ENCODE measurements at places on chromosomes 7 and 10.
A peak's percentile ranks its signal among the peaks of the same experiment; 100 is the strongest.

GRCh38 chr10:89302625-89303024, 779 bp downstream of the IFIT2 start:
- DNase-seq: no peak

GRCh38 chr10:76119515-76119914, 688.1 kb downstream of the LRMDA start:
- DNase-seq: no peak

DNA sequence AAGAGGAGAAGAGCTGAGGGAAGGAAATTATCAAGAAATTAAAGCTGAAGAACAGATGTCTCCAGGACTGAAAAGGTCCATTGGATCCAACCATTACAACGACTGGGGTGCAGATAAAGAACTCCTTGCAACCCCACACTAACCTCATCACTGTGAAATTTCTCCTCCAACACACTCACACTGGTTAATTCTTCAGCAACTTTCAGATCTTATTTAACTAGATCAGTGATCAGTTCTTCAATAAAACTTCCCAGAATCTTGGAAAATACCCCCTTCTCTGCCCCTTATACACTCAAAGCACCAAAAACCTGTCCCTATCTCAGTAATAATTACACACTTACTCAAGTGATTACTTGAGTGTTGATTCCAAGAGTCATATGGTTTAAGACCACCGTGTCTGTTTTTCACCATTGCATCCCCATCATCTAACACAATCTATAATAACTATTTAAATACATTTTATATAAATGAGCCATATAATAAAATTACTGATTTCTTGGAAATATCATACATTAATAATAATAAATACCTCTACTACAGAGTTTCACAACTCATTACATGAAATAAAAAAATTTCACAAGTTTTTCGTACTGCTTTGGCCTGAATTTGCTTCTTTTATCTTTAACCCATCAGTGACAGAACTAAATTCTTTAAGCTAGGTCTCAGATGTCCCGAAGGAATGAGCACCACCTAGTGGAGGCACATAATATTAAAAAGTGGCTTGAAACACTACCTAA, 123.7 kb downstream of the MPP7 start:
- DNase-seq: peak; percentile 50

DNA sequence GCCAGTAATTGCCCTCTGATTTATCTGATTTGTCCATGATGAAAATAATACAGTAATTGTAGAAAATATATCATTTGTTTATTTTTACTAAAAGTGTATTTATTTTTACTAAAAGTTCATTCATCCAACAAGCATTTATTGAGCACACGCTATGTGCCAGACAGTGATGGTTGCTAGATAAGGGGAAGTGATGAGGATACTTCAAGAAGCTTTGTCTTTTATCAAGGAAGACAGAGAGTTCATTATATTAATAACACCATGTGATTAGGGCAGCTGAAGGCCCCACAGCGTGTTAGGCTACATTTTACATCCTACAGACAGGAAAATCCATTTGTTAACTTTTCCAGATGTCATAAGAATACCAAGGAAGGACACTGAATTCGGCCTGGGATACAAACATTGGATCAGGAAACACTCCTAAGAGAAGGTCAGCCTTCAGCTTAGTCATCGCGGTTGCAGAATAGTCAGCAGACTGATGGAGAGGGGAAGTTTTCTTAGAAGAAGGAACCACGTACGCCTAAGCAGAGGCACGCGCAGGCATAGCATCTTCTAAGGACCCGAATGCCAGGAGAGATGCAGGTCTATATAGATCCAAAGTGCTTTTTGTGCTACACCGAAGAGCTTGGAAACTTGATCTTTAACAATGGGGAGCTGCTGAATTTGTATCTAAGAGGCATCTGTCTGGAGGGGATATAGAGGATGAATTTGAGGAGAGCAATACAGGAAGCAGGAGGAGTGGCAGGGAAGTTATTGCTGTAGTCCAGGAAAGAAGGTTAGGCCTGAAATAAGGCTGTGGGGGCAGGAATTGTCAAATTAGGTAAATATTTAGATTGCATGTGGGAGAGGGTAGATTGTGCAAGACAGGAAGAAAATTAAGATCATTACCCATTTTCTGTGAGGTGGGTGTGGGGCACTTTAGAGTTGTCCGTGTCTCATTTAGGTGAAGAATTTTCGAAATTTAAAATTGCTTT, 85.7 kb downstream of the LRGUK start:
- DNase-seq: no peak

DNA sequence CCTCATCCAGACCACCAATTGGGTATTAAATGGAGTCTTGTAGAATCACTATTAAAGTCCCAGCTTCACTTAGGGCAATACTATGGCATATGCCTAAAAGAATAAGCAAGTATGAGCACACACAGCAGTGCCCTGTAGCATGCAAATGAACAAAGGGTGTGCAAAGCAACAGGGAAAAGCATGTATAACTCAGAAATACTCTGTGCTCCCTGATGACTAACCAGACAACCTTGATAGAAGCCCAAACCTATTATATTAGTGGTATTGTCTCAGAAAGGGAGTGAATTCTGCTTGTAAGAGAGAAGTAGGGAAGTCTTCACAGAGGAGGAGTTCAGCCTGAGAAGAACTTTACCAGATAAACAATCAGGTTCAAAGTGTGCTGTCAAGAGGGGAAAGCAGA, 131.2 kb downstream of the DGKI start:
- no peak for DNase-seq

DNA sequence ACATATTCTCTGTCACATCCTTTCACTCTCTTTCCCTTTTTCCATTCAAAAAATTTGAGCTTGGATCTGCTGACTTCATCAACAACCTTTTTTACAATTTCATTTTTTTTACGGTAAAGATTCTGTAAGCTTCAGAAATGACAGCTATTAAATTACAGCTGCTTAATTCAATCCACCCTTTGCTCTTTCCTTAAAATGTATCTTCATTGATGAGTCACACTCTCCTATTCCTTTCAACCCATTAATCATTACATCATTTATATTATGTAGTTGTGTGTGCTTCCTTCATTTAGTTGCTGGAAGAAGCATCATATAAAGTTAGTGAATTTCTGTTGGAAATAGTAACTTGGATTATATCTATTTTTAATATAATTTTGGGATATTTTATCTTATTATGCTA, 67.1 kb upstream of the MAGI2 start:
- DNase-seq: no peak

DNA sequence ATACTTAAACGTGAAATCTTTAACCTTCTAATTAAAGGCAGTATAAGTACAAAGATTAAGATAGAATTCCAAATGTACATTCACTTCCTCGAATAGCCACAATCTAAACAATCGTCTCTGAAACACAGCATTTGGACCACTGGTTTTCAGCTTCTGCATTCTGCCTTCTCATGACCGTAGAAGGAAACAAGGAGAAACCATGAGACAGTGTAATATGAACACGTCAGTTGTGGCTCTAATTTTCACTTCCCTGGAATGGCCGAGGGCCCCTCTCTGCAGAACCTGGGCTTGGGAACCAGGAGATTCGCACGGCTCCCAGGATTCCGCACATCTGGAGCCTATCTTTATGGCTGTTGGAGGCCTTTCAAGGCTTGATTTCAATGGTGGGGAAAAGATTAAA, 189.3 kb downstream of the KLF6 start:
- DNase-seq: no peak

DNA sequence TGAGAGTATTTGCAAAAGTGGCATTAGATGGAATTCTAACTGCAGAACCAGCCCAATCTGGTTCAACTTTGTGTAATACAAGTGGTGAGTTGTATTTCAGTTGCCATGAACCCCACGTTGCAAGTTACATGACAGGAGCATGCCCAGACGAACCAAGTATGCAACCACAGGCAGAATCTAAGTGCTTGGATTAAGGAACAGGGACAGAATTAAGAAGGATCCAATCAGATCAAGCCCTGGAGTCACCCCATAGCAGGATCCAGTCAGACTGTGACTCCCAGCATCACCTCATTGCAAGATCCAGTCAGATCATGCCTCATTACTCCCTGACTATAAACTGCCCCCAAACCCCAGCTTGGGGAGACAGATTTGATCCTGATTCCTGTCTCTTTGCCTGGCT, 388.7 kb upstream of the NRP1 start:
- no peak for DNase-seq

- DNase-seq: no peak
These were observed 754.0 kb downstream of the KCNMA1 start for GRCh38 chr10:76883596-76883995.

- no peak for DNase-seq
These were observed 29.8 kb upstream of the PODXL start for GRCh38 chr7:131586259-131586658.

DNA sequence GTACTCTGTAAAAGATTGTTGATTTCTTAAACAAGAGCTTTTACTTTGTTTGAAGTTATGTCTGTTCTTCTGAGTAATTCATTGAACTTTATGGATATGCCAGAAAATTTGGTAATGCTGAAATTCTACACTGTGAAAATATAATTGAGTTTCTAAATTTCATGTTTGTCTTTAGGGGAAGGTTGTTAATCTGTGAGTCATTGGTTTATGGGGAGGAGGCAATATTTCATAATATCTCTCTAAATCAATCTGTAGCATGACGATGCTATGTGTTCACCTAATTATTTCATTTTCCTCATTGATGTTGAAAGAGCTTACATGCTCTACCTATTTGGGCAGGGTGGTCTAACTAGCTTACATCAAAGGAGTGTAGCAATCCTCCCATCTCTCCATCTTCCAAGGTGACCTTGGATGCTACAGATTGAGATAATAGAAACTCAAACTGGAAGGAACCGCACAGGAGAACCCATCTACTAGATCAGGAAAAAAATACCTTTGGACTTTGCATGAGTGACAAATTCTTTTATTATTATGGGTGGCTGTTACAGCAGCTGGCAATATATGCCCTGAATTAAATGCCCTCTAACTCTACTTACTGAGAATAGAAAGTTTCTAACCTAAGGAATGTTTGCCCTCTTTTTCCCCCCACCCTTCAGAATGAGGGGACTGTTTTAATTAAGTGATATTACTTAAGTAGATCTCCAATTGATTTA, 8.4 kb upstream of the SNX13 start:
- DNase-seq: no peak

DNA sequence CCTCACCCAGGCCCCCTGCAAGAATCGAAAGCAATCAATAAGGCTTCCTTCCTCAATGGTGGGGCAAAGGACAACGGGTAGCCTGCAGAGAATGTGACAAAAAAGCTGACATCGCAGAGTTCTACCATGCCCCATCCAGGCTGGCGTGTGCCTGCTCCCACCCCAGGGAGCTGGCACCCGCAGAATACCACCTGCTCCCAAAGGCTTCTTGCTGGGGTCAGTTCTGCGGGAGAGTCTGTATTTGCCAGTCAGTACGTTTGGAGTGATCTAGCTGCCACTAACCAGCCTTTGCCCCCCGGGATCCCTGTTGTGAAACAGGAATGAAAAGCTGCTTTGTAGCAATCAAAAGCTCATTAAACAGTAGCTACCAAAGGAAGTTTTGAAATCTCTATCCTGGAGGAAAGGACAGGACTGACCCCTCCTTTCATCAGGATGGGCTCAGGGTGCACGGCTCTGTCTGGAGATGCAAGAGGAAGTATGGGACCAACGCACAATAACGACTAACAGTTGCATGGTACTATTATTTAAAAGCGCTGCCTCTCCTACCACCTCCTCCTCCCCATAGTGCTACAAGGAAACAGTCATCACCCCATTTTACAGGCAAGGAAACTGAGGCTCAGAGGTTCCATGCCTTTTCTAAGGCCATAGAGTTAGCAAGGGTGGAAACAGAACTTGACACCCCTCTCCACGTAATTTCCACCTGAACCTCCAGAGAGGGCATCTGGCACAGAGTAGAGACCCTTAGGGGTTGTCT, 67.0 kb downstream of the FGFR2 start:
- no peak for DNase-seq

- no peak for DNase-seq
These were observed 419.4 kb upstream of the CELF2 start for GRCh38 chr10:10598297-10598696.

DNA sequence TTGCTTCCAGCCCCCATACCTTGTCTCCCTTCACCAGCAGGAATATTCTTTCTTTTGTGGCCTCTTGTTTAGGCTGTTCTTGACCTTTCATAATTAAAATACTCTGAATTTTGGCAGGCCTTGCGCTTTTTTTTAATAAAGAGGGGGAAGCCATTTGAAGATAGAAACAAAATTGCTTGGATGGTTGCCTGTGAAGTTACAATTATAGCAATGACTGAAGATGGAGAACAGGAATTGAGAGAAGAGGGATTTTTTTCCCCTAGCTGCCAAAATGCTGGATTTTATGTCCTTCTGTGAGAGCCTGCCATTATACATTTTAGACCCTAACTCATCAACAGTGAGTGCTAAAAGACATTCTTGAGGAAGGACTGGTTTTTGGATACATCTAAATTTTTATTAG, 24.8 kb downstream of the FGFBP3 start:
- no peak for DNase-seq

- no peak for DNase-seq
These were observed 15.9 kb upstream of the GSTK1 start for GRCh38 chr7:143247372-143247771.

GRCh38 chr7:95725205-95725604, 47.1 kb upstream of the DYNC1I1 start:
- DNase-seq: peak; percentile 14

- no peak for DNase-seq
These were observed 2.0 kb upstream of the BLVRA start for GRCh38 chr7:43756368-43757072.

GRCh38 chr7:131932271-131932670, 375.8 kb upstream of the PODXL start:
- no peak for DNase-seq

DNA sequence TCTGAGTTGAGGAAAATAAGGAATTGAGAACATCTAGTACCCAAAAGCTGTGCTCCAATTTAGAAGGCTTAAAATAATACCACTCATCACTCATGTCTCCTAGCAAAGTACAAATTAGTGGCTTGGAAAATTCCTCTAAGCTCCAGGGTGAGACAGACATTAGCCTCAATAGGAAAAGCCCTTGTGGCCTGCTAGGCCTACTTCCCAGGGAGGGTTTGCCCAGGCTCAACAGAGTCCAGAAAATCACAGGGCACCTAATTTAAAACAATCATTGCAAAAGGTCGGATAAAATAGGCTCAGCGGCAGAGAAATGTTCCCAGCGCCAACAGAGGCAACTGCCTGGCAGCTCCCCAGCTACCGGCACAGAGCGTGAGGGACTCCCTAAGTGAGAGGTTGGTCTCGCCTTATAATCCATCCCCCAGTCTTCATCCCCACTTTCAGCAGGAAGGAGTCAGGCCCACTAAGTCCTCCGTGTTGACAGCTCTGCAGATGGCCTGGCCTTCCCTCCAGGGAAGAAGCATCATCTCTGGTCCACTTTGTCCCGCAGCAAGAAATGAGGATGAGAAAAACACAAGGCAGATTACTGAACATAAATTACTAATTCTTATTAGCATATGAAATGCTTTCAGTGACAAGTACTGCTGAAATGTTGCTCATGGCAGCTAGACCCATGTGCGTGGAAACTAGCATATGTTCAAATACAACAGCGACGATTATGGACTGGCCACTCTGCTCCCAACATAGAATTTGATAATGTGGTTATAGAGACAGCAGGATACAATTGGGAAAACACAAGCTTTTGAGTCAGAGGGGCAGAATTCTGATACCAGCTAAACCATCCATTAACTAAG, 1177.7 kb upstream of the AUTS2 start:
- no peak for DNase-seq

Data from neuronal stem cell (in vitro differentiated cells).